ENCODE measurements at places on chromosomes 2 and 18.

- no peak for DNase-seq
Measured at GRCh38 chr18:63707816-63708215, 5.1 kb downstream of the SERPINB11 start.

GRCh38 chr18:73270920-73271634, 403.3 kb upstream of the NETO1 start:
- no peak for DNase-seq

- DNase-seq, result no peak
Measured at GRCh38 chr2:235278771-235279355, 215.0 kb upstream of the AGAP1 start.

GRCh38 chr2:135074216-135074615, 22.1 kb downstream of the RAB3GAP1 start:
- DNase-seq, result no peak

GRCh38 chr2:238570391-238570790, 143.7 kb downstream of the ASB1 start:
- DNase-seq, result no peak

DNA sequence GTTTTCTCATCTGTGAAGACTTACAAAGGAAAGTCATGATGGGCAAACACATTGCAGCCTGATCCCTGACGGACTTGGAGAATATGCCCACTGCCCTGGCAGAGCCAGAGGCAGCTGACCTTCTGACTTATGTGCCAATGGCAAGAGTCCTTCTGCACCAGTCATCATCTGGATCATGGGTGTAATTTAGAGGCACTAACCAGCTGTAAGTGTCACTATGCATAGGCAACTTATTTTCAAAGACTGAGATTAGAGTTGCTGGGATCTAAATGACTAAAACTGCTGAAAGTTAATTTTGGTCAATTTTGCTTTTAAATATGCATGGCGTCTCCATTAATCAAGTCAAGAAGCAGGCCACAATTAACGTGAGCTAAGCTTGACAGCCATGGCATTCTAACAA, 261.2 kb downstream of the BCL11A start:
- no peak for DNase-seq

DNA sequence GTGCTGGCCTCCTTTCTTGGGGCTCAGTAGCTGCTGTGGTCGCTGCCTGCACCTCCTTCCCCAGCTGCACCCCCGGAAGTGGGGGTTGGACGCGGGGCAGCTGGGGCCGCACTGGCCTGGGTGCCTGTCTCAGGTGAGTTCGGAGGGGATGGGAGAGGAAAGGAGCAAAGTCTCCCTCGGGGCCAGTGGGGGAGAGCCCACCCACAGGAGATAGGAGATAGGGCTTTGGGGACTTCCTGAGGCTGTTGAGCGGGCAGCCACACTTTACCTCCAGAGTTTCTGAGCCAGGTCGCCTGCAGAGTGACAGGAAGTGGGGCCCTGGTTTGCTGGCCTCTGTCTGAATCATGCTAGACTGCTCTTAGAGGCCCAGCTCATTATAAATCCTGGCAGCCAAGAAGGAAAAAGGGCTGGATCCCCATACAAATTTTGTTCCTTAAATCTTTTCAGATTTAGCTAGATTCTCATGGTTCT, 8.1 kb downstream of the MBP start:
- DNase-seq, result peak; percentile 39

- DNase-seq, result no peak
Measured at GRCh38 chr2:125280265-125280664, 1255.2 kb downstream of the CNTNAP5 start.

- no peak for DNase-seq
Measured at GRCh38 chr18:59697236-59697932, at the start of gene CCBE1. Gene CCBE1 (minus strand): TSS chr18:59697423.

GRCh38 chr2:195337597-195337996, 319.4 kb upstream of the SLC39A10 start:
- no peak for DNase-seq

DNA sequence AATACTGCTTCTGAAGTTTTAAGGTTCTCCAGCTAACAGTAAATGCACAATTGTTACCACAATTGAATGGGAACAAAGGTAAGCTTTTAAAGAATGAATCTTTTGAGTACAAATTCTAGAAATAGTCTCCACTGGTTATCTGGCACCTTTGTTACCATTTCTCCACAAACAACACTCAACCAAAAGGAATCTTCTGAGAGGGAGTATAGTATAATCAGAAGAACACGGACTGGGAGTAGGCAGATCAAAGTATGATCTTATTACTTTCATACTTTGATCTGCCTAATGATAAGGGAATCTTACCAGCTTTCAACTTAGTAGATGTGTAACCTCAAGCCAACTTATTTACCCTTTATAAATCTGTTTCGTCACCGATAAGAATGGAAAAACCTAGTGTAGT, 1.4 kb downstream of the CEP76 start:
- DNase-seq, result no peak

DNA sequence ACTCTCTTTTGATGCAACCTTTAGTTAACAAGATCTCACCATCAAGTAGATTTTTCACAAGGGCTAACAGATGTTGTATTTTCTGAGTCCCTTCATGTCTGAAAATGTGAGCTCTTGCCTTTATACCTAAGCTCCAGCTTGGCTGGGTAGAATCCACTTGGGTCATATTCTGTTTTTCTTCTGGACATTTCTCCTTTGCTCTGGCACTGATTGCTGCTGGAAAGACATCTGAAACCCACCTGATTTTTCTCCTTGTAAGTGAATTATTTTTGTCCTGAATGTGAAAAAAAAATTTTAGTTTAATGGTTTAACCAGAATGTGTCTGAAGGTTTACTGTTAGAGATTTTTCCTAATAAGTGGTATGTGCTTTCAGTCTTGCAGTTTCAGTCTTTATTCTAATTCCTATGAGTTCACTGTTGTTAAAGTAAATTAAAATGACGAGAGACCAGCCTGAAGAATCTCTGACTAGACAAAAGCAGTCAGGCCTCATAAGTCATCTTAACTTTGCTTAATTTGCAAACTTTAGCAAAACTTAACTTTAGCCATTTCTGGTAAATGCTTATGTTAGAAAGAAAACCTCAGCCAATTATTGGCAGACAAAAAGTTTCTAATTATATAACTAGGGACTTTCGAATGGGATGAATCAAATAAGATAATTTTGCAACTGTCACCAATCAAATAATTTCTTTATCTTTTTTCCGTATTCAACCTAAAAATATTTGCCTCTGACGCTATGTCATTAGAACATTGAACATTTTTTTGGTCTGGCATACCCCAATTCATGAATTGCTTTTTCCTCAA, 70.8 kb downstream of the ACAA2 start:
- DNase-seq, result no peak

GRCh38 chr18:25420077-25420825, 68.3 kb upstream of the ZNF521 start:
- no peak for DNase-seq

DNA sequence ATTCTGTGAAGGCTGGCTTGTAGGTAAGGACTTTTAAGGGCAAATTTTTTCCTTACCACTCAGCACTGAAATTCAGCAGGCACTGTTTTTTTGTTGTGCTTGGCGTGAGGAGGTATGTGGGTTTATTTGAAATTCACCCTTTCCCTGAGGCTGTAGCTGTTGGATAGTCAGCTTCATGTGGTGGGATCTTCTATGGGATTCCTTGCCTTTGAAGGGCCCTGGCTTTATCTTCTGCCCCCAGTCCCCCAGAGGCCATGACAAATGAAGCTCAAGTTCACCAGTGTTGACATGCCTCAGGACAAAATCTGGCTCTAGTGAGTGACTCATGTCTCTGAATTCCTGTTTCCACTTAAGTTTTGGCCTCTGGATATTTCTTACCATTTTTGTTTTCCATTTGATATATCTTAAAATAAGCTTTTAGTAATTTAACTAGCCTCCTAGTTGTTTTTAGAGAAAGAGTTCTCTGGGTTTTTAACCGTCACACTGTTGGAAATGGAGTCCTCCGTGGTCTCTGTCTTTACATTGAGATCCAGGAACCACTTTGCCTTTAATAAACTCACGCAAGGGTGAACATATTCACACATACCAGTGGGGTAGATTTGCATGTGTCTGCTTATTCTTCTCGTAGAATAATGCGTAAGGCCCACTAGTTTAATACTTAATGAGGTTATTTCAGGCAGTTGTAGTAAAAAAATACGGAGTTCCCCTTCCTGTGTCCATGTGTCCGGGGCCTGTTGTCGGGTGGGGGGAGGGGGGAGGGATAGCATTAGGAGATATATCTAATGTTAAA, 211.1 kb upstream of the FAM98A start:
- no peak for DNase-seq

DNA sequence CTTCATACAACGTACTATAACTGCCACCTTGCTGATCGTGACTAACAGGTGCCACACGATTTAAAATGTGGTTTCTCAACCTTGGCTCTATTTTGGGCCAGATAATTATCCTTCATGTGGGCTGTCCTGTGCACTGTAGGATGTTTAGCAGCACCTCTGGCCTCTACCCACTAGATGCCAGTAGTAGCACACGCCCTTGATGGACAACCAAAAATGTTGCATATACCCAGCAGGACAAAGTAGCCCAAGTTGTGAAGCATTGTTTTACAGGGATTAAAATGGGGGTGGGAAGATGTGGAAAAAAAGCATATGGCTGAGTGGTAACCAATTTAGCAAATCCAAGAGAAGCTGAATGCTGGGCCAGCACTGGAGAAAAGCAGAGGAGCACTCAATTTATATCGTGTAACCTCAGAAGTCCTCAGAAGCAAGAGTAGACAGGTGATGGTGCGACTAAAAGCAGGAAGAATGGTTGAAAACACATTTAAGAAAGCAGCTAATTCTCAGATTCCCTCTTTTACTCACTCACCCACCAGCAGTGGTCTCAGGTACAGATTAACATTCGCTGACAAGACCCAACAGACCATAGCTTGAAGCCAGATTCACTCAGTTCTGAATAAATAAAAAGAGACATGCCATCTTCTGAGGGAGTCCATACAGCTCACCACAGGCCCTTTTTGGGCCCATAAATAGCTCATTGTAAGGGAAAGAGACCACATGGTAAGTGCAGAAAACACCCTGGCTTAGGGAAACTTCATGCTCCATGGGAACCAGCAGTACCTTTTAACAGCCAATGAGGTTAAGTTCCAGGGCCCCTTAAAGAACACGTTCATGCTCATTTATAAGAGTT, 50.6 kb downstream of the RAPH1 start:
- DNase-seq, result peak; percentile 16

GRCh38 chr2:1748176-1748740, 3.9 kb upstream of the PXDN start:
- DNase-seq, result no peak

DNA sequence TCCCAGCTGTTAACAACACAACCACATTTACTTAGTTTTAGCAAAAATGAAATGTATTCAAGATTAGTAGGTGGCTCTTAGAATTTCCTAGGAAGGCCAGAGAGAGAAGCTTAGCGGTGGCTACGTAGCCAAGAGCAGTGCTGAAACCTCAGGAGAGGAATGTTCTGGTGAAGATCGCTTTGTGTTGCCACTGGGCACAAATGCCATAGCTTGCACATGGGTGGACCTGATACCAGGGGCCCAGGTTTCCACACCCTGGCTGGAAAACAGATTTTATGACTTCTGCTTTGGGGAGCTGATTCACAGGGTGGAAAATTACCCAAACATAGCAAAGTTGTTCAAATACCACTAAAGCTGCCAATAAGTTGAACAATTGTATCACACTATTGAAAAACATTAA, 43.4 kb downstream of the THUMPD2 start:
- no peak for DNase-seq

DNA sequence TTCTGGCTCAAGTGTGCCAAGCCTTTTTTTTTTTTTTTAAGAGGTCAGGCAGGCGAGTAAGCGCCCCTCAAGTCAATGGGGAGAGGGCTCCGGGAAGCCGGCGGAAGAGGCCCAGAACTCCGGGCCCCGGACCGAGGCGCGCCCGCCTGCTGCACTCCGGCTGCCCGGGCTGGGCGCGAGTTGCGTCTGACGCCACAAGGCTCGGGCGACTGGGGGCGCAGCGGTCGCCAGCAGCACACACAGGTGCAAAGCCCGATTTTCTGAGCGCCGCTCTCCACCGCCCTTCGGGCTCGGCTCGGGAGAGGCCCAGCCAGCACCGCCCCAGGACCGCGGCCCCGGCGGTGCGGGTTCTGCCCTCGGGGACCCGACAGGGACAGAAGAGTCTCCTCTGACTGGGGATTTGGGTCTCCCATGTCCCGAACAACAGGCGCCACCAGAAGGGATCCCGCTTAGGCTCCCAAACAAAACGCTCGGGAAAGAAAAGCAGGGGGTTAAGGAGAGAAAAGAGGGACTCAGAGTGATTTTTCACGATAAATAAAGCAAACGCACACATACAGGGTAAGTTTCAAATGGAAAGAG, 787 bp downstream of the ERBB4 start:
- no peak for DNase-seq

- DNase-seq, result no peak
Measured at GRCh38 chr18:74990563-74991081, 218.3 kb downstream of the PTGR3 start.

GRCh38 chr18:43800584-43800983, 523.3 kb upstream of the SYT4 start:
- no peak for DNase-seq

- DNase-seq, result no peak
Measured at GRCh38 chr2:21379140-21379539, 255.4 kb downstream of the TDRD15 start.

DNA sequence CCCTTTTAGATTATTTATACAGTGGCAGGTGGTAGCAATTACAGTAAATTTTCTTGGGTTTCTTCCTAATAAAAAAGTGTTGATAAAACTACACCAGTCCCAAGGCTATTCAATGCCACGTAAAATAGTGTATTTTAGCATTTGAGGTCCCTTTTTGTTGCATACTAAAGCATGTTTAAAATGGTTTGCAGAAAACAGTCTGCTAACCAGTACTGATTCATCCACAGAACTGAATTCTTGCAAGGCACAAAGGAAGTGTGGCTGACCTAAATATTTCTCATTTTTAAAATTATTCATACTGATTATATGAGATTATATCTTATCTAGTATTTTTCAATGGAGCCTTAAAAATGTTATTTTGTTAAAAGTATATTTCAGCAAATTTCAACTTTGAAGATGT, 98.1 kb downstream of the SMAD2 start:
- no peak for DNase-seq

DNA sequence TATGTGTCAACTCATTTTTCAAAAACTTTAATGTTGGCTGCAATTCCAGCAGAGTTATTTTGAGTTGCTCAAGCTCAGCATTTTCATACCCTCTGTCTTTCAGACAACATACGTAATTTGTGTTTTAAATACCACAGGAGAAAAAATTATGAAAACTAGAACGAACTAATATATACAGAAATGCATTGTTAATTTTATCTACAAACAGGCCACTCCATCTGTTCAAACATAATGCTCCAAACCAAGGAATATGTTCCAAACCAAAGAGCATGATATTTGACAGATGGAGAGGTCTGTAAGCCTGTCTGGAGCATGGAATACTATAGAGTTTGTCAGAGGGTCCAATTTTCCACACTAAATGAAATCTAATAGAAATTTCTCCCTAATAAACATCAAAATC, 536.2 kb upstream of the FSIP2 start:
- DNase-seq, result no peak

- DNase-seq, result no peak
Measured at GRCh38 chr2:112680666-112681101, 34.9 kb downstream of the SLC20A1 start.

- no peak for DNase-seq
Measured at GRCh38 chr2:16245481-16246054, 305.2 kb downstream of the MYCN start.

All from activated T-helper 9 cell treated with anti-CD3 and anti-CD28 coated beads, Interleukin-2, amount 50 U/mL, for 16 hours (primary cell).